ENCODE measurements at places on chromosomes 7 and 10.

GRCh38 chr10:63376560-63377304, 89.0 kb downstream of the JMJD1C start:
- DNase-seq: no peak

DNA sequence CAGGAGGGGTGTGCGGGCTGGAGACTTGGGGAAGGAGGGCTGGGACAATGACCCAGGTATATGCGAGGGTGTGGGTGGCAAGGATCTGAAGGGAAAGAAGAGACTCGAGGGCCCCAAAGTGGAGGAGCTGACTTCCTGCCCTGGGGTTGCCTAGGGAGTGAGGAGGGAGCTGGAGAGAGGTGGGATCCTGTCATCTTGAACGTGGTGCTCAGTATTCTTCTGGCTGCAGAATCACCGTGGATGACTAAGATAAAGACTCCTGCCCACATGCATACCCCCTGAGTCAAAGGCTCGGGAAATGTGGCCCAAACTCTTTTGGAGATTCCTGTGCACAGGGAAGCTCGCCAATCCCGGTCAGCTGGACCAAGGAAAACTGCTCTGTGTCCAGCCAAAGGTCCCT, 31.2 kb downstream of the COL17A1 start:
- no peak for DNase-seq

DNA sequence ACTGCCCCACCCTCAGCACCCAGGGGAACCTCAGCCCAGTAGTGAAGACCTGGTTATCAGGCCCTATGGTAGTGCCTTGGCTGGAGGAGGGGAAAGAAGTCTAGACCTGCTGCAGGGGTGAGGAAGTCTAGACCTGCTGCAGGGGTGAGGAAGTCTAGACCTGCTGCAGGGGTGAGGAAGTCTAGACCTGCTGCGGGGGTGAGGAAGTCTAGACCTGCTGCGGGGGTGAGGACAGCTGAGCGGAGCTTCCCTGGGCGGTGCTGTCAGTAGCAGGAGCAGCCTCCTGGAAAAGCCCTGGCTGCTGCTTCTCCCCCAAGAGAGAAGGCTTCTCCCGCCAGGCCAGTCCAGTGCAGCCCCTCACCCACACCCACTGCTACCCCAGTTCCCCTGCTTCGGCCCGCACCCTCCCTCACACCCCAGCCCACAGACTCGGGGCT, 6.3 kb downstream of the NOS3 start:
- DNase-seq: no peak

DNA sequence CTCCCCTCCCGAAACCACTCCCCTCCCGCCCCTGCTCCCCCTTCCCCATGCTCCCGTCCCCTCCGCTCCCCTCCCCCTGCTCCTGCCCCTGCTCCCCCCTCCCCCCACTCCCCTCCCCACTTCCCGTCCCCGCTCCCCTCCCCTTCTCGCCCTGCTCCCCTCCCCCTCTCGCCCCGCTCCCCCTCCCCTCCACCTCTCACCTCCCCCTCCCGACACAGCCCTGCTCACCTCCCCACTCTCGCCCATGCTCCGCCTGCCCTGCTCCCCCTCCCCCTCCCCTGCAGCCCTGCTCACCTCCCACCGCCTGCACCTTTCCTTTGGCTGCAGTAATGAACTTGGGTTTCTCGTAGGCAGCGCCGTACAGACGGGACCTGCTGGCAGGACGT, 49.9 kb upstream of the NKX6-2 start:
- DNase-seq: no peak

DNA sequence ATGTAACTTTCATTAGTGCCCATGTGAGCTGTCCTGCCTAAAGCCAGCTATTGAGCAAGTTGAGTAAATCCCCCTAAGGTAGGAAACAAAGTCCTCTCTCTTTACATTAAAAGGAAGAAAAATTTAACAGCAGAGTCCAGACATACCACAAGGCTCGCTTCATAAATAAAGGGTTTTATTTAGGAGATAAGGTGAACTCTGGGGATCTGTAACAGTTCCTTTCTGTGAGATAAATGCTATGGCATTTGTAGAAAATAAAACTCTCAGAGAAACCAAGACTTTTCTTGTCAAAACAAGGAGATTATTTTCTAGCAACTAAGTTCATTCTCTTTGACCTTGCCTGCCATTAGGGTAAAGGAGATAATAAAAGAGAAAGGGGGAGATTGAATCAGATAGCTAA, 32.3 kb upstream of the LYZL1 start:
- DNase-seq: no peak

DNA sequence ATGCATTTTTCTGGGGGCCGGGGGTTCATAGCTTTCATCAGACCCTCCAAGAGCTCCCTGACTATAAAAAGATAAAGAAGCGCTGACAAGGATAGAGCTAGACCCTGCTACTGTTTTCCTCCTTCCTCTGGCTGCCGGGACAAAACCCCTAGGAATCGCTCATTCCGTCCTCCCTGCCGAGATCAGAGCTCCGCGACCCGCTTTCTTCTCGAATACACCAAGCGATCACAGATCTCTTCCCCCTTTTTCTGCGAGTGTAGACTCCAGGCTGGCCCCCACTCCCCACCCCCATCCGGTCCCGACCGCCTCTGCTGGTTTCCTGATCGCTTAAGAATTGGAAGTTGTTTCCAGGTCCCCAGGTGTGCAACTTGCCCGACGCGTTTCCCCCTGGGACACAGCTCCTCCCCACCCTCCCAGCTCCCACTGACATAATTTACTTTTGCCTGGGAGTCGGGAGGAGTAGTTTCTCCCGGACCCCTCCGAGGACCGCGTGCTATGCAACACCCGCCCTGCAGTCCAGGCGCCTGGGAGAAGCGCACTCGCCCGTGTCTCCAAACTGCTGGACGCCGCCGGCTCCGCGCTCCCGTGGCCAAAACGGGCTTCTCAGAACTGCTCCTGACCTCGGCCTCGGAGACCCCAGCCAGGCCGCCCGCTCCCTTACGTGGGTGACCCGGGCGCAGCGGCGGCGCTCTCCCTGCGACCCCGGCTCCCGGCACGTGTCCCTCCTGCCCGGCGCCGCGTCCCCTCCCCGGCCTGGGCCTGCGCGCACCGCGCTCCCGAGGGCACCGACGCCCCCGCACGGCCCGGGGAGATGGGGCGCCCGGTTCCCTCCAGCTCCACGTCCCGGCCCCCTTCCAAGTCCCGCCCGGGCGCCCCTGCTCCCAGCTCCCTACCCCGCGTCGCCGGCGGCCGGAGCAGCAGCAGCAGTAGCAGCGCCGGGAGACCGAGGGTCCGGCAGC, 552 bp downstream of the IL15RA start:
- DNase-seq: no peak

GRCh38 chr7:13017333-13017857, 330.0 kb downstream of the ARL4A start:
- no peak for DNase-seq

DNA sequence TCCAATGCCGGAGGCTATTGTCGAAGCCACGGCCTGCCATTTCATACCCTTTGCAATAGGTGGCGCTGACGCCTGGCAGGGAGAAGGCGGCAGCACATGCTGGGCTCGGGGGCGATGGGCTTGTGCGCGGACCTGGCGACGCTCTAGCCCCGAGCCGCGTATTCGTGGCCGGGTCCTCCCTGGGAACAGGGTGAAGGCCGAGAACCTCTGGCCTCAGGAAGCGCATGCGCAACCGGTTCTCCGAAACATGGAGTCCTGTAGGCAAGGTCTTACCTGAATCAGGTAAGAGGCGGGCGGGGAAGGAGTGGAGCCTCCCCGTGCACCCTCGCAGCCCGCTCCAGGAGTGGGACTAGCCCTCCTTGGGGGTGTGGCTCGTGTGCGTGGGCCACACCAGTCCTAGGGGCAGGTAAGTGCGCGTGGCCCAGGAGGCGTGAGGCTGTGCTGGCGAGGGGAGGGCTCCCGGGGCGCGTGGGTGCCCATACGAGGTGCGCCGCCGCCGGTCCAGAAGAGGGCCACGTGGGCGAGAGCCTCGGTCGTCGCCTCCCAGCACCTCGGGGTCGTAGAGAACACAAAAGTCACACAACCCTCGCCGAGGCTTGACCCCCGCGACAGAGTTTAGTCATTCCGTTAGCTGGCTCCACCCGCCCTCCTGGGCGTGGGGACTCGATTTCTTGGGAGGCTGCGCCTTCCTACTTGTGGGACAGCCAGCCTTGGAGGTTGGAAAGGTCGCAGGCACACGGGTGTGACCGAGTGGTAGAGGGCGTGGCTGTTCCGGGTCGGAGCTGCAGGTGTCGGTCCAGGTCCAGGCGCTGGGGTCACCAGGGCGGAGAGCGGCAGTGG, 5.6 kb upstream of the MEST start:
- DNase-seq: no peak

DNA sequence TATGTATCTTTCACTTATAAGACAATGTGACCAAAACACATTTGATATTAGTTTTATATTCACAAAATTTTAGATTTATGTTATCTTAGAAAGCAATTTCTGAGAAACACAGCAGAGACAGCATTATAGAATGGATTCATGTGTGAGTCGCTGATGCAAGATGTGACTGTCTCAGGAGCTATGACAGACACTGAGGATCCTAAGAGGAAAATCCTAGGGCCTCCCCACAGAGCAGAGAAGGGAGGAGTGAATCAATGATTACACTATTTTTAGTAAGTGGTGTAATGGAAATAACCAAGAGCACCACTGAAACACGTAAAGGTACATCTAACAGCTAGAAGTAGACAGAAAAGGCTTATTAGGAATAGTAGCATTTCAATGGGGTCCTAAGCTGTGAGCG, 204.0 kb upstream of the PTN start:
- DNase-seq: no peak

DNA sequence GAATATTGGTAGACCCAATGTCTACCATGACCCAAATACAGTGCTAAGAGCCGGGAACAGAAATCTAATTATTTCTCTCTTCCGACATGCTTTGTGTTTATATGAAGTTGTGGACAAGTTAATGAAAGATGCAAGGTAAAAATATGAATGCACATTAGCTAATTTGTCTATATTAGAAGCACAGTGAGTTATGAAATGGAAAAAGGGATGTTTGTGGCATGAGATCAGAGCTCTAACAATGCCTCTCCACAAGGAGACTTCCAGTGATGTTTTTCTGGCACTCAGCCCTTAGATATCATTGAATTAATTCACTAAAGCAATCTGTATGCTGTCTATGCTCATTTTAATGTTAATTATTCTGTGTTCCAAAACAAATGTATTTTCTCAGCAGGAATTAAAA, 897.2 kb downstream of the CNTNAP2 start:
- no peak for DNase-seq

DNA sequence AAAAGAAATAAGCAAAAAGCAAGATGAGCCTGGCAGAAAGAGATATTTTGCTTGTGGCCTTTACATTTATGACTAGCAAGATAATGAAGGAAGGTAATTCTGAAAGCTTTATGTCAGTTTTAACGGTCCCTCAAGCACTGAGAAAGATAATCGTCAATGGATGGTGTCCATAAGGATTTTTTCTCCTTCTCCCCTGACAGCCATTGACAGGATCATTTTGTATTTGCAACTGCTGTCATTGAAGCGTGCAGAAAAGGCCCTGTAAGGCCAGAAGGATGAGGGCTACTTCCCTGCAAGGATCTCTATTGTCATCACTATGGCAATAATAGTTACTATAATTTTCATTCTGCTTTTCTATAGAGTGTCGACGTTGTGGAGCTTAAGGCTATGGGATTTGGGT, 994 bp upstream of the LRGUK start:
- no peak for DNase-seq

All from urinary bladder (tissue), 4 donors.